WTC11 (cell line): ENCODE measurements at places on chromosomes 3 and 15.

DNA sequence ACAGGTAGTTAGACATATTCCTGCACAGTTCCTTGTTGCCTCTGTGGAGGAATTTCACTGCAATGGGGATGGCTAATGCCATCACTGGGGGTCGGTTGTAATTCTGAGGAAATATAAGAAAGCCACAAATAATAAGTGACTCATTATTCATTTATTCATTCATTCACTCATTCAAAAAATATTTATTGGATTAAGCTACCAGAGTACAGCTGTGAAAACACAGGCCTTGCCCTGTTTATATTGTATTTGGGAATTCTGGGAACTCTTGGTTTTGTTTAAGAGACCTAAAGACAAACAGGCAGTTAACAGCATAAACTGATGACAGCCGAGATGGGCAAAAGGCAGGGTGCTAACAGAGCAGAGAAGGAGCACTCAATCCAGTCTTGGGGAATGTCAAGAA, 23.6 kb downstream of the PTX3 start:
- no peak for DNase-seq

DNA sequence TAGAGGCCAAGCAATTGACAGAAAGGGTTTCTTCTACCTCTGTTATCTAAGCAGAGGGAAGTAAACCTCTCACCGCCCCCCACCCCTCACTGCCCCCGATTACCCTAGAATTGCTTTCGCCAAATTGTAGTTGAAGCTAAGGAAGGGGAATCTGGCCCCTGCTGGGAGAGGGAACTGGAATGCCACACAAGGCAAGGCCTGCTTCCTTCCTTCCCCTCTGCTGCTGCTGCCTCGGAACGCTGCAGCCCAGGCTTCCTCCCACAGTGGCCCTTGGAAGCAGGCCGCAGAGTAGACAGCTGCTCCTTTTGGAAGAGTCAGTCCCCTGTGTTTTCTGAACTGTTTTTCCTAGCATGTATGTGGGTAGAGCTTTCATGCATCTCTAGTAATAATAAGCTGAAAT, 21.6 kb downstream of the RLBP1 start:
- peak; percentile 50 for DNase-seq

DNA sequence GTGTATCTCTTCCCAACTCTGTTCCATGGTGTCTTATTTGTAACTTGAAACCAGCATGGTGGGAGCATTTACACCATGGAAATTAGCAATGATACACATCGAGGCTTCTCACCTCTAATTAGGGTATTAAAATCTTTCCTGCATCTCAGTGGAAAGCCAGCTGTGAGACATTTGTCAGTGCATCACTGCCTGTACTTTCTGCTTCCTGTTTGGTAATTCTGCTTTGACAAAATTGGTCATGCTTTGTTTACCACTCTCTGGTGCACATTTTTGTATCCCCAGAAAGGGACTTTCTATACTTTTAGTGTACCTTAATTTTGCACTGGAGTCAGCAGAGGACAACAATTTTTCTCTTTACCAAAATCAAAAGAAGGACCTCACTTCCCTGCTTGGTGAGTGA, 402.1 kb downstream of the PDCD6IP start:
- DNase-seq, result no peak

- no peak for DNase-seq
These were observed 11.5 kb upstream of the MAP3K13 start for GRCh38 chr3:185351396-185351795.

- DNase-seq, result no peak
These were observed 778 bp downstream of the CRBN start for GRCh38 chr3:3178498-3179328.

- peak; percentile 62 for DNase-seq
These were observed 611 bp downstream of the CTDSPL2 start for GRCh38 chr15:44427756-44428724.

DNA sequence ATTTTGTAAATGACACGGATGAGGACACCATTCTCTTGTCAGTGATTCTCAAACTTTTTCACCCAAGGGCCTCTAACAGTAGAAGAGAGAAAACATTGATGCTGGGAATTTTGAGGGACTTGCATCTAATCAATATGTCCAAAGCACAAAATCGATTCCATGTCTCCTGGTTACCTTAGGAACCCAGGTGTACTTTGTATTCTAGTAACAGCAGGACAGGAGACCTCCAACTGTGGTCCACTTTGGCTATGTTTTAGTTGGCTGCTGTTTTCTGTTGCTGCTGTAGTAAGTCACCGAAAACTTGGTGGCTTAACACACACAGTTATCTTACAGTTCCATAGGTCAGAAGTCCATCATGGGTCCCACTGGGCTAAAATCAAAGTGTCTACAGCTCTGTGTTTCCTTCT, 24.4 kb upstream of the ZBTB38 start:
- DNase-seq, result no peak

- no peak for DNase-seq
These were observed 7.3 kb upstream of the TNFSF10 start for GRCh38 chr3:172530566-172530965.

DNA sequence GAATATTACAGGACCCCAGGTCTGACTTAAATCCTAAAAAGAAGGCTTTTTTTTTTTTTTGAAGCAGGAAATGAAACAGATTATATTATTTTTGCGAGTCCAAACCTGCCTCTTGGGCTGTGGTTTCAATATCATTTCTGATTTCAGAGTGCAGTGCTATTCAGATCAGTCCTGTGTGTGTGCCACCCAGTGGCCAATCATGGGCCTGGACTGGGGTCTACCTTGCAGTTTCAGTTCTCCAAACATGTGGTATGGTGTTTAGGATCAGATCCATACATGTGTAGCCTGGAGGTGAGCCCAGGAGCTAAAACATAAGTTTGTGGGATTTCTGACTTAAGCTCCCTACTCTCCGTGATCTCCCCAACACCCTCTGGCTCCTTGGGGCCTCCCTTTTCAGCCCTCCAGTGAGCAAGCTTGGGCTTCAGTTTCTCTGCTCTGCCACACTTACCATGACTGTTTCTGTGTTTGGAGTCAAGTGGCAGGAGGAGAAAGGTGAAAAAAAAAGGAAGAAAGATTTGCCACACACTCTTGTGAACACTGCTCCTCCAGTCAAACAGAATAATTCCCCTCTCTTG, 12.1 kb upstream of the THSD4 start:
- no peak for DNase-seq

- DNase-seq, result peak; percentile 44
These were observed 455 bp upstream of the ABHD17C start for GRCh38 chr15:80694611-80695098.

GRCh38 chr3:146929696-146930095, 324.6 kb upstream of the PLSCR5 start:
- DNase-seq, result no peak

GRCh38 chr15:60508442-60508841, 29.5 kb upstream of the ICE2 start:
- DNase-seq, result no peak

DNA sequence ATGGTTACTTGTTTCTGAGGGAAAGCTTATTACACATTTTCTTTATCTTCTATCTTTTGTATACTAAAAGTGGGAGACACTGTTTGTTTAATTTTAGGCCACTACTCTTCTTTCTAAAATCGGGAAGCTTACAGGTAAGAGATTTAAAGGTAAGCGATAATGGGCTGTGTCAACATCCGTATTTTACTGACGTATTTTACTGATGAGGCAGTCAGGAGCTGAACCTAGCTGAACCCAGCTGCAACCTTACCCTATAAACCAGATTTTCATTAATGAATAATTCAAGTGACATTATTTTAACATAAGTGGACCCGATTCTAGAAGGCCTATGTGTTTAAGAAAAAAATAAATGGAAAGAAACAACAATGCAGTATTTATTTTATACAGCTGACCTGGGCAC, 13.1 kb downstream of the PSMD6 start:
- no peak for DNase-seq

DNA sequence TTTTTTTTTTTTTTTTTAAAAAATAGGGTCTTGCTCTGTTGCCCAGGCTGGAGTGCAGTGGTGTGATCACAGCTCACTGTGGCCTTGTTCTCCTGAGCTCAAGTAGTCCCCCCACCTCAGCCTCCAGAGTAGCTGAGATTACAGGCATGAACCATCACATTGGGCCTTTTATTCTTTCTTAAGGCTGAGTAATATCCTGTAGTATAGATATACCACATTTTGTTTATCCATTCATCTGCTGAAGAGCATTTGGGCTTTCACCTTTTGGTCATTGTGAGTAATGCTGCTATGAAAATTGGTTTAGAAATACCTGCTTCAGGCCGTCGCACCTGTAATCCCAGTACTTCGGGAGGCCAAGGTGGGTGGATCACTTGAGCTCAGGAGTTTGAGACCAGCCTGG, 42.6 kb downstream of the PAQR5 start:
- no peak for DNase-seq

- no peak for DNase-seq
These were observed 34.6 kb upstream of the PPIB start for GRCh38 chr15:64197425-64197824.

DNA sequence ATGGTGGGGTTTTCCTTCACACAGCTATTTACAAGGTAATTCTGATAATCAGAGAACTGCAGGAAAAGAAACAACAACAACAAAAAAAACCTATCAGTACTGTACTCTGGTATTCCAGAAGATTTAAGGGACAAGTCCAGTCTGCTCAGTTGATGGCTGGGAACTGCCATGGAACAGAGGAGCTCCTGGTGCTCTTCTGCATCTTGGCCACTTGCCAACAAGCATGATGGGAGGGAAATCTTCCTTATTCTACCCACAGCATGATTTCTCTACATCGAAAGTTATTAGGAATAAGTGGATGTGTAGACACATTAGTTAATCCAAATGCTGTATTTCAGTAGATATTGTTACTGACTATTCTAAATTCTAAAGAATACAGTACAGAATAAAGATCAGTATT, 51.7 kb downstream of the RASGRP1 start:
- no peak for DNase-seq

- DNase-seq, result no peak
These were observed 3.5 kb downstream of the SPINT1 start for GRCh38 chr15:40847223-40847961.

GRCh38 chr3:9957214-9957613, 5.0 kb upstream of the PRRT3 start:
- no peak for DNase-seq

DNA sequence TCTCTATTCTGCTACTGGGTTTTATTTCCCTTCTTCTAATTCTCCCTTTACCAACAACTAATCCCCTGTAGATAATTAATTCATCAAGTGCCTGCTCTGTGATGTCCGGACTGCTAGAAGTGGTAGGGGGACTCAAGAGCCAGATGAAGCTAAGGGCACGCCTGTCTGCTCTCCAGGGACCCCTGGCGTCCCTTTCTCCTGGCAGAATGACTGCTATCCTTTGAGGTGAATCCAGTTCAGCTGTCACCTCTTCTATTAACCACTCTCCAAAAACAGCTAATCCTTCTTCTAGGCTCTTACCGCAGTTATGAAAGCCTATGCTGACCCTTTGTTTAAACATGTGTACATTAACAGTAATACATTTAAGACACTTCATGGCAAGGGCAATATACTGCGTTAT, 1.4 kb upstream of the CHRNA7 start:
- peak; percentile 55 for DNase-seq

- DNase-seq, result no peak
These were observed 12.7 kb upstream of the SNTN start for GRCh38 chr3:63639806-63640205.

DNA sequence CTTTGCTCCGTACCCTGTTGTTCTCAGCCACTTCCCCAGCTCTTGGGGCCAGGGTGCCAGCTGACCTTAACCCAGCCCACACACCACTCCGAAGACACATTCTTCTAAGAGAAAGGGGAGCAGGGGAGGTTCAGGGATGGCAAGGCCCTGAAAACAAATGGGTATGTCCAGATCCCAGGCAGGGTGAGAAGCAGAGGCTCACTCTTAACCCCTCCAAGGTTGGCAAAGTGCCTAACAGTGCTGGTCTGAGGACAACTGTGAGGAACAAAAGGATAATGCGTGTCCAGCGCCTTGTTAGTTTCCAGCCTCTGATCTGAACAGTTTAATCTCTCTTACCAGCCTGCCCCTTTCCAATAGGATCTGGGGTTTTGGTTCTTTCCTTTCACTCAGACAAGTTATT, 1.5 kb downstream of the TMEM44 start:
- no peak for DNase-seq

GRCh38 chr3:62708638-62709373, 166.4 kb downstream of the CADPS start:
- no peak for DNase-seq

DNA sequence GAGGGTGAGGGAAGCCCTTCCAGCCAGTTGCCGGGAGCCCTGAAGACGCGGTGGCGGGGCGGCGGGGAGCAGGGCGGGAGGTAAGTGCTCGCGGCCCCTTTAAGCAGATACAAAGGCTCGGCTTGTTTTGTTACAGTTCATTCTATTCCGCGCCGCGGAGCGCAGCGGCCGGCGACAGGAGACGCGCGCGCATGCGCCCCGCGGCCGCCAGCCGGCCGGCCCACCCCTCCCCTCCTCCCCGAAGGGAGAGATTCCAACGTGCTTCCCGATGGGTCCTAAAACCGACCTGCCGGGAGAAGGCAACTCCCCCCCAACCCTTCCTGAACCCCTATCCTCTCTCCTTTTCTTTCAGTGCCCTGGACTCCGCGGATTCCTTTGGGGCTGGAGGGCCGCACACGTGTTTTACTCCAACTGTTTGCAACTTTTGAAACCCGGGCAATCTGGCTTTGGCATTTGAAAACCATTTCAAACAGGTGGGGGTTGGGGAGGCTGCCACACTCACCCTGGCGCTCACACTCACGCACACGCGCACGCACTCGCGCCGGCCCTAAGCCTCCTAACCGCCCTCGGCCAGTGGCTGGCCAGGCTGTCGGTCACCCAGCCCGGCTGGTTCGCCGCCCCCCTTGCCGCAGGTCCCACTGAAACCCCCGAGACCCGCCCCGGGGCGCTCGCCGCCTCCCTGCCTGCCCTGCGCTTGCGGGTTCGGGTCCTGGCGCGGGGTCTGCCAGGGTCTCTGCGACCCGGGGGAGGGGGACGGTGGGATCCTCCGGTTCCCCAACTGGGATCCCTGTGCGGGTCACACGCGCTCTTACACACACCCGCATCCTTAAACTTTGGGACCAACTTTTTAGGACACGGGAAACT, at the start of gene MAGI1:
TSS of gene MAGI1 (minus strand) at position 193 of the 864 bp plus-strand sequence. CDS start 610 bp downstream, outside the sequence.
- peak; percentile 92 for DNase-seq

DNA sequence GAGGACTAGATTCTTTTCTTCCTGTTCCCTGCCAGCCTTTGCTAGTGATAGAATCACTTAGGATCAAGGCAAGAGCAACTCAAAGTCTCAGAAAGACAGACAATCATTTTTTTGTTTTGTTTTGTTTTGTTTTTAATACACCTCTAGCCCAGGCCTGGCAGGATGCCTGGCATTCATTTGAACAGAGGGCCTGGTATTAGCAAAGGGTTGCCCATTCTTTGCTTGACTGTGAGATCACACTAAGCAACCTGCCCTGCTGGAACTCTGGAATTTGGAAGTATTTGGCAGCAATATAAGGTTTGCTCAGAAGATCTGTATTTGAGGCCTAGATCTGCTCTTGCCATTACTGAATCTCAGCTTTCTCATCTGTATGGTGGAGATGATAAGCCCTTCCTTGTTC, 21.8 kb upstream of the ATP13A5 start:
- no peak for DNase-seq

- DNase-seq, result no peak
These were observed 133.6 kb upstream of the RAP2B start for GRCh38 chr3:153028381-153028780.

DNA sequence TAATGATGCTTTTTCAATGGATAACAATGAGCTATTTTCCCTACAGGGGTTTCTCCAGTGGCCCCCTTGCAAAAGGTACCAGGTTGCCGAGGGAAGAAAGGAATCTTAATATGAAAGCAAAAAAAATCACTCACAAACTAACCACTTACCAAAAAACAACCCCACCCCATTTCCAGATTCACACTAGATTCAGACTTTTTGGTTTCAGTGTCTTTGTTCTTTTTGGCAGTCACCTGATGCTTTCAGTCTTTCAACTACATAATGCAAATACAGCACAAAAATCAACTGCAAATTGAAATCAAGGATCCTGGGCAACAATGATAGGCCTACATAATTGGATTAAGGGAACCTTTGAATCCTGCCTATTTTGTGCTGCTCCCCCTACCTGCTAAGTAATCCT, 71.1 kb upstream of the RAP2B start:
- no peak for DNase-seq
